ENCODE measurements at places on chromosomes 2 and 18. TPM values are rescaled to one million over a fixed set of nuclear protein-coding genes. Genes with fewer than 3 reads are reported as not detected.

The ALPG gene
- total RNA-seq = not detected

The C2orf80 gene
- total RNA-seq = not detected

The ACKR3 gene
- 23.9 TPM for total RNA-seq

The WDR75 gene
- total RNA-seq = 36.6 TPM

The XDH gene
- 4.6 TPM for total RNA-seq

All from airway epithelial cell (primary cell).